ENCODE measurements at places on chromosomes 2 and 18.

DNA sequence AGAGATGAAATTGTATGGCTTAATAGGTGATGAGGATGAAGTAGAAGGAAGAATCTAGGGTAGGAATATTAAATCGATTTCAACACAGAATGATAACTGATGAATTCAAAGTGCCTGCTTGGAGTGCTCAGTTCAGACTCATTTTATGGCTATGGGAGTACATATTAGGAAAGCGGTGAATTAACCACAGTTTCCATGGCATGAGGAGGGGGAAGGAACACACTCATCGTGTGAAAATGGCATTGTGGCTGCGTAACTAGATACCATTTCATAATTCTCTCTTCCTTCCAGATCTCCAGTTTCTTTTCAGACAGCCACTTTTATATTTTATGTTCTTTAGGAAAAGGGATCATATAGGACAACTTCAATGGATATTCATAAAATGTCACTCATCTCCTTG is 232.3 kb upstream of the KCNJ3 start:
- no peak for DNase-seq

- DNase-seq: no peak
These were observed 57.6 kb upstream of the ZNF532 start for GRCh38 chr18:58806826-58807714.

- no peak for DNase-seq
These were observed 362.3 kb downstream of the MYCN start for GRCh38 chr2:16302431-16303272.

GRCh38 chr2:3323360-3324035 is 54.1 kb downstream of the EIPR1 start:
- no peak for DNase-seq

DNA sequence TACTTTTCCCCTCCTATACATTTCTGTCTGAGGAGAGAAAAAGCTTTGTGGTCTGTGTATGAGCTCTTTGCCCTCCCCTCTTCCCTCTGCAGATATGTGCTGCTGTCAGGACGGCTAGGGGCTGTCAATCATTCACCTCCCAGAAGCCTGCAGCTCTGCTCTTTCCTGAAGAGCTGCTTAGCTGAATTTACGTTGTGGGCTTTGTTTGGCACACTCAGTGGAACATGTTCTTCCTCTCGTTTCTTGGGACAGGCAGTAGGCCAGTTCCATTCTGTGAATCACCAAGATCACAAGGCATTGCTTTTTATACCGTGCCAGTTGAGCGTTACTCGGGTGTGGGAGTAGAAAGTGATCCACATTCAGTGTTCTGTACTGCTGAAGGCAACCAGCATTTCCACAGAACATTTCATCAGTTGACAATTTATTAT is 136.7 kb downstream of the LAMA3 start:
- no peak for DNase-seq

- DNase-seq: no peak
These were observed 18.0 kb downstream of the PARD6G start for GRCh38 chr18:80229363-80229762.

- peak; percentile 41 for DNase-seq
These were observed 570.1 kb downstream of the PLCL1 start for GRCh38 chr2:198374375-198375082.

DNA sequence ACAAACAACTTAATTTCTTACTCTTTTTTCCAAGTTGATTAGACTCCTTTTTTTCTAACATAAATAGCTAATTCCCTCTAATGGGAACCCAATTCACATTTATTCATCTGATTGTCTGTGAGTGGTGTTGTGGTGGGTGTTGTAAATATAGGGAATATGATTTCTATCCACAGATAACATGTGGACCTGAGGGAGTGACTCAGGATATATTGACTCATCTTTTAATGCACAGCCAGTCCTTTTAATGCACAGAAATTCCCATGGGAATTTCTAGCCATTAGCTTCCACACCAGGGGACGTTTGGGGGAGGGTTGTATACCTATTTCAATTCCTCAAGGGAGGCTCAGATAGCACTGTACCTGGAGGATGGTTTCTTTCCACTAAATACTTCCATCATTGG is 1339.6 kb upstream of the LRRTM1 start:
- DNase-seq: no peak

DNA sequence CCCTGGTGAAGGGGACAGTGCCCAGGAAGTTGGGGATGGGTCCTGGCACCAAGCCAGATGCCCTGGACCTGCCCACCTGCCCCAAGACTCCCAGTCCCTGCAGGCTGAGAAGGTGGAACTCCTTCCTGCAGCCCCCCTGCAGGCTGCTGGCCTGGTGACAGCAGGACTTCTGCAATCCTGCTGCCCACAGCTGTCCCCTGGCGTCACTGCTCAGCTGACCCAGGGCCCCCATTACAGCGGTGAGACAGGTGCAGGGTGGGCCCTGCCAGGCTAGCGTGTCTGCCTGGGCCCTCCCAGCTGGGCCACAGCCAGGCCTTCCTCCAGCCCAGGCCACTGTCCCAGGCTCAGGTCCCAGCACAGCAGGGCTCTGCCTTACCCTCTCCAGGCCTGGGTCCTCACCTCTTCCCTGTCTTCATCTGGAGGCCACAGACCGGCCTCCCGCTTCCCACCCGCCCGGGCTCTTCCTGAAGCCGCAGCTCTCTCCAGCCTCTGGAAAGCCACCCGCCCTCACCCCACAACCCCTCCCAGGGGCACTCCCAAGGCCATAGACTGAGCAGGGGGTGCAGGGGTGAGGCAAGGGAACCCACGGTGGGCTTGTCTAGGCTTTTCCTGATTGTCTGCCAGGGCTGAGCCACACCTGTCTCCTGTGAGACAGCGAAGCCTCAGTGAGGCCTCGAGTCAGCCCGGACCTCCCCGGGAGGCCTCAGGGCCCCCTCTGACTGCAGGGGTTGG is 8.8 kb upstream of the ERFE start:
- DNase-seq: no peak

- no peak for DNase-seq
These were observed 12.5 kb upstream of the DOK6 start for GRCh38 chr18:69388222-69388621.

- no peak for DNase-seq
These were observed 4.2 kb upstream of the CLIP4 start for GRCh38 chr2:29110916-29111535.

All from NCI-H446 (cell line).